ENCODE measurements at places on chromosomes 1 and 21.

GRCh38 chr1:165679282-165680036, 18.9 kb downstream of the ALDH9A1 start:
- no peak for DNase-seq

- no peak for DNase-seq
Observed at GRCh38 chr1:19723874-19724273, 59.2 kb downstream of the HTR6 start.

DNA sequence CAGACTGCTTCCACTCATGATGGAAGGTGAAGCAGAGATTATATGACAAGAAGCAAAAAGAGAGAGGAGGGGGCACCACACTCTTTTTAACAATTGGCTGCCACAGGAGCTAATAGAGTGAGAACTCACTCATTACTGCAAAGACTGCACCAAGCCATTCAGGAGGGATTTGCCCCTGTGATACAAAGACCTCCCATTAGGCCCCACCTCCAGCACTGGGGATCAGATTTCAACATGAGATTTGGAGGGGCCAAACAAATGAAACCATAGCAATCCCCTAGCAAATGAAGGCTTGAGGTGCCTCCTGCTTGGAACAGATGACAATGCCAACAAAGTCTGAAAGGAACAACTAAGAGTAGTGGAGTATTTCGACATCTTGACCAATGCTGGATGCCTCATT, 122.5 kb upstream of the COA6 start:
- DNase-seq: no peak

GRCh38 chr1:224565186-224565585, 50.9 kb upstream of the CNIH3 start:
- no peak for DNase-seq

DNA sequence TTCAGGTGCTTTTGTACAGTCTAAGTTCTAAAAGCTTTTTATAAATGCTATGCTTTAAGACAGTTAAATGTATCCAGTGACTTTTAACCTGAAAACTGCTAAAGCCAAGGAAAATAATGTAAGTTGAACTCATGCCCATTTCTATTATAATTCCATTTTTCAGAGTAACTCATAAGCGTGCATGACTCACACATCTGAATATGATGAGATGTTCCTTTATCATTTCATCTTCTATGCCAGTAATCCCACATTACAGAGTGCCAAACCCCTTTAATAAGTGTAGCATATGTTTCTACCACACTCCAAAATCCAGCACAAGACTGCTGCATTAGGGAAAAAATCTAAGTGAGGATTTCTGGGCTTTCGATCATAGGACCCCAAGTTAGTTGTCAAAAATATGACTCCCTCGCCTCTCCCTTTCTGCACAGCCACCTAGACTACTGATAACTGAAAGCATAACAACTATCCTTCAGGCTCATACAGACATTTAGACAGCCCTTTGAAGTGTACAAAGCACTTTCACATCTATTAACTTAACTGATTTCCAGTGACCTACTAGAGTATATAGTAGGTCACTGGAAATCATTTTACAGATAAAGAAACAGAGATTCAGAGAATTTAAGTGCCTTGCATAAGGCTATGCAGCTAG, 45.3 kb downstream of the JAK1 start:
- no peak for DNase-seq

DNA sequence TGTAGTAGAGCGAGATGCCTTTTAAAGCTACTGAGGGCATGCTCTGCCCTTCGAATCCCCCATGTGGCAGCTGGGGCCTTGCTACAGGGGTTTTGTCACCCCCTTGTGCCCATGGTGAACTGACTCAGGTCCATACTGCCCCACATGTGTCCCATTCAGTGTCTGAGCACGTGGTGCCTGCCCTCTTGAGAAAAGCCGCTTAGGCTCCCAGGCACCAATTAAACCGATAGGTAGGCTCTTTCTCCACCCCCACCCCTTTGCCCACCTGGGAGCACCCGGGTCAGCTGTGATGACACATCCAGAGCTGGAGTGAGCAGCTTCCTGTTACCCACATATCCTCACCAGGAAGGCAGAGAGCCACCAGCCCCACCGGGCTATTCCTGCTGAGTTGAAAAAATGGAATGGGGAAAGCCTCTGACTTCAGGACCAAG, 30.5 kb downstream of the TMCC2 start:
- DNase-seq: no peak

DNA sequence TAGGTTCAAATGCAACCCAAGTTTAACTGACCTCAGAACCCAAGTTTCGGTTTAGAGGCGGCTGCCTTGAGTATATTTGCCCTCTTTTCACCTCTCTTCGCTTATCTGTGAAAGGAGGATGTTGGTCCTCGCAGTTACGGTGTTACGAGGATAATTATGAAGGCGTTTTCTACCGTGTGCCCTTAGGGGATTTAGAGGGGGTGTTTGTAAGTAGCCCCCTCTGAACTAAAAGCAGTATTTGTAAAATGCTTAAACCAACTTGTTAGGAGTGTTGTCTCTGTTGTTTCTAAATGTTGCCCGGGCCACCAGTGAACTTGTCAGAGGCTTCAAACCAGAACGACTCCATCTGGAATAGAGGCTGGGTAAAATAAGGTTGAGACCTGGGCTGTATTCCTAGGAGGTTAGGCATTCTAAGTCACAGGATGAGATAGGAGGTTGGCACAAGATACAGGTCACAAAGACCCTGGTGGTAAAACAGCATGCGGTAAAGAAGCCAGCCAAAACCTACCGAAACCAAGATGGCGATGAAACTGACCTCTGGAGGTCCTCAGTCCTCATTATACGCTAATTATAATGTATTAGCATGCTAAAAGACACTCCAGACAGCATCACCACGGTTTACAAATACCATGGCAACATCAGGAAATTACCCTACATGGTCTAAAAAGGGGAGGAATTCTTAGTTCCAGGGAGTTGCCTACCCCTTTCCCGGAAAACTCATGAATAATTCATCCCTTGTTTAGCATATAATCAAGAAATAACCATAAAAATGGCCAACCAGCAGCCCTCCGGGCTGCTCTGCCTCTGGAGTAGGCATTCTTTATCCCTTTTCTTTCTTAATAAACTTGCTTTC, 1.0 kb upstream of the PSRC1 start:
- DNase-seq: no peak

DNA sequence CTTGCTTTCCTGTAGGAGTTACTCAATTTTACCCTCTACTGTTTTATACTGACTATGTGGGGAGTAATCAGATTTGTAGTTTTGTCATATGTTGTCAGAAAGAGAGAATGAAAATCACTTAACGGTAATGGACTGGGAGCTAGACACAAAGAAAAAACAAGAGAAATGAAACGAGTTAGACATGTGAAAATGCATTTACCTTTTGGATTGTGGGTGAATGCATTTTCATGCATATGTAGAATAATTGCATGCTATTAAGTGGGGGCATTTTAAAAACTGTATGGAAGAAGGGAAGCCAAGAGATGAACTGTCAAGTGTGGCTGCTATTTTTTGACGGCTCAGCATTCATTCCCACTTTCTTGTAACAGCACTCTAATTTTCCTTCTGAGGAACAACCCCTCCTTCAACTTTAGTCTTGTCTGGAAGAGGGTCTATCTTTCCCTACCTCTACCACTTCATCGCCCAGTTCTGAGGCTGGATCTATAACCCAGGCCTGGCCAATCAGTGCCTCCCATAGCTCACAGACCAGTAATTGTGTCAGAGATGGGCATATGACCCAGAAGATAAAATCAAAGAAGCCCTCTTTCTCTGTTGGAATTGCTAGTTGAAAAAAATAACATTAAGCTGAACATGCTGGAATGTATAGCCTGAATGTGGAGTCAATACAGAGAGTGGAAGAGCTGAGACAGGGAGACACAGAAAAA, 5.2 kb upstream of the ZNF697 start:
- DNase-seq: no peak

DNA sequence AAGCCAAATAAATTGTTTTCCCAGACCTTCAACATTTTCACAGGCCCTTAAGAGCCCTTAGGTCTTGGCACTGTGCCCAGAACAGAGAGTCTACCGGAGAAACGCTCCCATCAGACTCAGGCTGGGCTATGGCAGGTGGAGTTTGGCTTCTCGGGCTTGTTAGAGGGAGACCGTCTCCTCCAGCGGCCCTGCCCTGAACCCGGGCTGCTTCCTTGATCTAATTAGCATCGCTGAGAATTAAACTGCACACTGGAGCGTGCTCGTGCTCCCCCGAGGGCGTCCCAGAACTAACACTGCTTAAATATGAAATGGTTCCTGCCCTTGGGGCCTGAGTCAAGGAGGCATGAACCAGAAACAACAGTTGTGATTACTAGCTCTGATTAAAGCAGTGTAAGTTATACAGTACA, 634.4 kb downstream of the MATN1 start:
- DNase-seq: no peak

DNA sequence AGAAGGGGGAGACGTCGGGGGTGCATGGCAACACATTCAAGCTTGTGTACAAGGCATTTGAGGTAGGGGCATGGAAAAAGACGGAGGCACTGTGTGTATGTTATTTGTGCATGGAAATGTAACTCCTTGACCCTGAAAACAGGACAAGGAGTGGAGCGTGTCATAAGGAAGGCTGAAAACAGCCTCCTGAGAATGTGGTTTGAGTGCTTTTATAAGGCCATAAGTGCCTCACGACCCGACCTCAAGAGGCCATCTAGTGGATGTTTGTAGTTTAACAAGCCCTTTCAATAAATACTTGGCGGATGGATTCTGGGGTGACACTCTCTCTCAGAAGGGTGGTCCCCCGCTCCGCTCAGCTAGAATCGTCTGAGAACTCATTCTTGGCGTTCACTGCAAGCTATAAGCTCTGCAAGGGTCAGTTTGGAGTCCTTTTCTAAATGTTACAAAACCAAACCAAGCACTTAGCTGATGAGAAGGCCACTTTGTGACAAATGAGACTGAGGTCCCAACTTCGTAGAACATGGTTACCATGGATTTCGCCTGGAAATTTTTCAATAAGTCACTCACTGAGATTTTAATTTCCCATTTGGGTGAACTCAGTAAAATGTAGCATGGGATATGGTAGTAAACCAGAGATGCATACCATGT, 38.8 kb upstream of the CLCA4 start:
- peak; percentile 74 for DNase-seq

GRCh38 chr1:77579547-77579946, 102.9 kb downstream of the ZZZ3 start:
- DNase-seq: no peak

- DNase-seq: no peak
Observed at GRCh38 chr1:47030170-47030805, 6.8 kb downstream of the CYP4X1 start.

GRCh38 chr1:97451046-97451826, 469.6 kb downstream of the DPYD start:
- DNase-seq: no peak

GRCh38 chr1:165888552-165888920, 61.1 kb downstream of the UCK2 start:
- no peak for DNase-seq

DNA sequence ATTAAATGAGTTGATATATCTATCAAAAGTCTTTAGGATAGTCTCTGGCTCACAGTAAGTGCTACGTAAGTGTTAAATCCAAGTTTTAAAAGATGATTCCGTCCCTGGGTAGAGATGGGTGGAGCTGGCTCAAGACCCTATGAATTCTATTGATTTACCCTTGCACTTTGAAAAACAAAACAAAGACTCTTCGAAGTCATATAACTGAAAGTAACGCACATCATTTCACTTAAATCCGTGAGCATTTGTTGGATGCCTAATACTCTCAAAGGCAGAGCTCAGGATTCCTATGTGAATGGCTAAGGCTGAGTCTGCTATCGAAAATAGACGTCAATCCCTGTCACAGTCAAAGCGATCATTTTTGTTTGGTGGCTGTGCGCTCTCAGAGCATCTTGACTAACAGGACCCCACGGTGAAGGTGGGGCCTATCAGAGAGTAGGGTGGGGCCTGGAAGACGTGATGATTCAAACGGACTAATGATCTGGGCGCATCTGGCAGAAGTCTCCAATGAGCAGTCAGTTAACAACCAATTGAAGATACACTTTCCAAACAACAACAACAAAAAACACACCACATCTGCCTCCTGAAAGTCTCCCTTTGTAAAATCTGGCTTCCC, 1.2 kb upstream of the NUCKS1 start:
- DNase-seq: no peak

GRCh38 chr1:184911103-184911745, 63.1 kb downstream of the NIBAN1 start:
- no peak for DNase-seq

GRCh38 chr1:44227211-44227610, 13.9 kb downstream of the DMAP1 start:
- DNase-seq: peak; percentile 55

DNA sequence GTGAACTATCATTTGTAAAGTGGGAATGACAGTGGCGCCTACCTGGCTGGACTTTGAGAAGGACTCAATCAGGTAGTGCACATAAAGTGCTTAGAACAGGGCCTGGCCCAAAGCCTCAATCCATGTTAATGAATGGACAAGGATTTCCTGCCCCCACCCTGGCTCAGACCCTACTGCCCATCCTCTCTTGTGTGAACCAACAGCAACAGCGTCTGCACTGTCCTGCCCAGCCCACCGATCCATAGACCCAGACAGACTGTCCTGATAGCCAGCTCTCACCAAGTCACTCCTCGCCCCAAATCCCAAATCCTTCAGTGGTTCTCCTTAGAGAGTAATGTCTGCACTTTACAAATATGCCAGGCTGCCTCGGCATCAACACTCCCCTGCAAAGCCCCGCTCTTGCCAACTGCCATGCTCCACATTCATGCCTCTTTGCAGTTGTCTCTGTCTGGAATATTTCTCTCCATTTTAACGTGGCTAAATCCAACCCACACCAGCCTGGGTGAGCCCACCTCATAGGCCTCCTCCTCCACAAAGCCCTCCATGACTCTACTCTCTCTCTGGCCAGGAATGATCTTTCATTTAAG, 157.6 kb upstream of the EDN2 start:
- DNase-seq: no peak

- no peak for DNase-seq
Observed at GRCh38 chr1:103489935-103490334, 35.6 kb upstream of the RNPC3 start.

- no peak for DNase-seq
Observed at GRCh38 chr1:22290611-22291010, 147.7 kb upstream of the WNT4 start.

DNA sequence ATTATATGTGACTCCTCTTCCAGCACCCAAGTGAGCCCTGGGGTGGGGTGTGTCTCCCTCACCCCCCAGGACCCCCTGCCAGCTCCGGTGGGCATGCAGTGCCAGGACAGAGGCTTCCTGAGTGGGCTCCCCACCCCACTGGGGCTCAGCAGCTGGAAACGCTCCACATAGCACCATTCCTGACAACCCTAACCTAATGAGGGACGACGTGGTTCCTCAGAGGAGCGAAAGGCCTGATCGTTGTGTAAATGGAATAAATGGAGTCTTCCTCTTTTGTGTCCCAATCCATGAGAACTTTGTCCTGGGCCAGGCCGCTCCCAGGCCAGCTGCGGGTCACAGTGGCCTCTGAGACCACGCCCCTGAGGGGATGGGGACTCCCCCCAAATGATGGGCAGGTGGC, 1.8 kb upstream of the TSPEAR start:
- no peak for DNase-seq

DNA sequence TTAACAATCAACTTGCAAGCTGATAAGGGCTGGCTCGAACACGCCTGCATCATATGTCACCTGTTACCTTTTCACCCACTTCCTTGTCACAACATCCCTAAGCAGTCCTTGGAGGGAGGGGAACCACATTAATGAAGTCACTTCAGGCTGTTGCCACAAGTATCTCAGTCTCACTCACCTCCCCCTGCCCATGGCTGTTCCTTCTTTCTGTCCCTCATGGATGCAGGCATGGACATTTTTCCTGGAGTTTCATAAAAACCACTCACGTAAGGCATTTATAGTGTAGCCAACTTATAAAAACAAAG, 76.8 kb upstream of the ANGPTL1 start:
- DNase-seq: no peak

Data from sigmoid colon (tissue), 7 donors.